ENCODE measurements at places on chromosomes 2 and 18. TPM values are rescaled to one million over a fixed set of nuclear protein-coding genes. Genes with fewer than 3 reads are reported as not detected.

DNA sequence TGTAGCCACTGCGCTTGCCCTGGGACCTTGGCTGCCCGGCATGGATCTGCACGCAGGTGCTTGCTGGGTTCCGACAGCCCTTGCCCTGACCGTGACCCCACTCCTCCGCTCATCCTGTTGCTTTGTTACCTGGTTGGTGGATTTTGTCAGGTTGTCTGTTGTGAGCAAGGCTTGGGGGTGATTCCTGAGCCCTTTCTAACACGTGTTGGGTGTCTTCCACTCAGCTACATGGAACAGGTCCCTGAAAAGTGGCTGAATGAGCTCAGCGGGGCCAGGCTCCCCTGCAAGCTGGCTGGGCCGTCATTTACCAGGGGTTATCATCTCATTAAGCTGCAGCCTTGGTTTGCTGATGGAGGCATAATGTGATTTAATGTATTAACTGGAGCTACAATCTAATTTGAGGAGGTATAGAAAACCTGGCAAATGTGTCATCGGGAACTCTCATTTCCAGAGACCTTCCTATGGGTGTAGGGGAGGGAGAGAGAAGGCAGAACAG lies 24.6 kb downstream of the RAMP1 start:
- DNase-seq: no peak

GRCh38 chr2:86039963-86040655 lies 65.6 kb downstream of the POLR1A start:
- no peak for DNase-seq

- DNase-seq: no peak
Observed at GRCh38 chr2:223000872-223001796, 50.9 kb upstream of the KCNE4 start.

Gene LPIN2
- polyA plus RNA-seq: 38.0 TPM

DNA sequence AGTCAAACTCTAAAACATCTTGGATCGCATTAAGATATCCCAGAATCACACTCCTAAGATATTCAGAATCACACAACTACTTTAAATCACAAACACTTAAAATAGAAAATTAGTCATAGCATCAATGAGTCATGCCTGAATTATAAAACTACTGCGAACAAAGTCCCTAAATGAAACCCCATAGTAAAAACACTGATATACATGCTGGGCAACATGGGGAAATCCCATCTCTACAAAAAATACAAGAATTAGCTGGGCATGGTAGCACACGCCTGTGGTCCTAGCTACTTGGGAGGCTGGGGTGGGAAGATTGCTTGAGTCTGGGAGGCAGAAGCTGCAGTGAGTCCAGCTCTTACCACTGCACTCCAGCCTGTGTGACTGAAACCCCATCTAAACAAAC lies 101.7 kb downstream of the COBLL1 start:
- DNase-seq: no peak

GRCh38 chr2:152078662-152079061 lies 20.2 kb downstream of the CACNB4 start:
- no peak for DNase-seq

- no peak for DNase-seq
Observed at GRCh38 chr2:209553913-209554312, 130.1 kb downstream of the MAP2 start.

Gene REG1B
- polyA plus RNA-seq: not detected

Gene KCNIP3
- polyA plus RNA-seq: 15.5 TPM

- DNase-seq: no peak
Observed at GRCh38 chr2:84121-84520, 37.8 kb upstream of the FAM110C start.

Gene CCDC68
- 12.7 TPM for polyA plus RNA-seq

Gene REG3G
- not detected for polyA plus RNA-seq

- no peak for DNase-seq
Observed at GRCh38 chr2:3320910-3321605, 56.6 kb downstream of the EIPR1 start.

GRCh38 chr2:223999862-224000261 lies 39.2 kb downstream of the SERPINE2 start:
- DNase-seq: no peak

Gene TOGARAM2
- 0.75 TPM for polyA plus RNA-seq

Gene SAG
- polyA plus RNA-seq: 0.10 TPM

DNA sequence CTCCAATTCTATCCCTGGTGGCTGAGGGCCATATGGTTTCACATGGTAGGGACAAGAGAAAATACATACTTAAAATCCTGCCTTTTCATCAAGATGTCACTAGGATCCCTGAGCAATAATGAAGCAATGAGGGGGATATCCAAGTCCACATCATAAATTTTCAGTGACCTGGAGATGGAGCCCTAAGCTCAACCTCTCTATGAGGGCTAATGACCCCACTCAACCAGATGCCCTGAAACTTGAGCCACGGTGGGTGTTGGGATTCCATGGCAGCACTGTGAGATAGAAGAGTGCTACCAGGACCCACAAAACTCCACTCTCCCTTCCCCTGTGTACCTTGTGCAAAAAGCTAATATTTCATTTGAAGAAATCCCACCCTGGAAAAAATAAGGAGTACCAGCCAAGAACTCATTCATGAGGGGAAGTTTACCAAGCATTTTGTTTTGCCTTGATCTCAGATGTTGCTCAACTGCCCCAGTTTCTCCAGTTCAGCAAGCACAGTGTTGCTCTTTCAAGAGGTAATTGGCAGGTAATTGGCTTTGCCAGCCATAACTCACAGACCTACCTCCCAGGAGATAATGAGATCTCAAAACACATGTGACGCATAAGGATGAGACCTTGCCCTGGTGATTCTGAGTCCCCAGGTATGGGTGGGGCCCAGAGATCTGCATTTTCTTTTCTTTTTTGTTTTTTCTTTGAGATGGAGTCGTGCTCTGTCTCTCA lies 51.0 kb upstream of the TTC39C start:
- no peak for DNase-seq

DNA sequence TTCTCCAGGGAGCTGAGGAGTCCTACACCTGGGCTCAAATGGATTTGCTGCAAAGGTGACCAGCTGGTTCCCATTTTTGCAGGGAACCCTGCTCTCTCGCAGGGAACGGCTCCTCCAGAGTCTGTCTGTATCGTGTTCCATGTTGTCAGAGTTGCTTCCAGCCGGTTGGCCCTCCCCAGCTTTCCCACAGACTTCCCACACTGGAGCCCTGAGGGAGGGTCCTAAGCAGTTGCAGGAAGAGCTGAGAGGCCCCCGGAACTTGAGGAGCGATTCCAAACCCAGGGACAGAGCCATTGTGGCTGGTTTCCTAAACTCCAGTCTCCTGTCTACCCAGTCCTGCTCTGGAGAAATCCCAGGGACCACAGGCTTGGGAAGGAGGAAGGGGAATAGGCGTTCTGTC lies 121.7 kb upstream of the PPP1CB start:
- no peak for DNase-seq

Gene GALNT5
- polyA plus RNA-seq: 0.43 TPM

- DNase-seq: no peak
Observed at GRCh38 chr2:70535573-70535972, 18.1 kb downstream of the TGFA start.

DNA sequence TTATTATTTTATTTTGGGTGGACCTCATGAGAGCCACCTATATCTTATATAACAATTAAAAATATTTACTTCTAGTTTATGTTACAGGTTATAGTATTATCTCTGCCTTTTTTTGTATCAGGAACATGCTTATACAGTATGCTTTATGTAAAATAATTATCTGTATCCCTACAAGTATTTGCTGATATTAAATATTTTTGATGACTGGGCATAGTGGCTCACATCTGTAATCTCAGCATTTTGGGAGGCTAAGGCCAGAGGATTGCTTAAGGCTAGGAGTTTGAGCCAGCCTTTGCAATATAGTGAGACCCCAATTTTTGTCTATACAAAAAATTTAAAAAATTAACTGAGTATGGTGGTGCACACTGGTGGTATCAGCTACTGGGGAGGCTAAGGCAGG lies 39.6 kb downstream of the MOB4 start:
- DNase-seq: no peak

DNA sequence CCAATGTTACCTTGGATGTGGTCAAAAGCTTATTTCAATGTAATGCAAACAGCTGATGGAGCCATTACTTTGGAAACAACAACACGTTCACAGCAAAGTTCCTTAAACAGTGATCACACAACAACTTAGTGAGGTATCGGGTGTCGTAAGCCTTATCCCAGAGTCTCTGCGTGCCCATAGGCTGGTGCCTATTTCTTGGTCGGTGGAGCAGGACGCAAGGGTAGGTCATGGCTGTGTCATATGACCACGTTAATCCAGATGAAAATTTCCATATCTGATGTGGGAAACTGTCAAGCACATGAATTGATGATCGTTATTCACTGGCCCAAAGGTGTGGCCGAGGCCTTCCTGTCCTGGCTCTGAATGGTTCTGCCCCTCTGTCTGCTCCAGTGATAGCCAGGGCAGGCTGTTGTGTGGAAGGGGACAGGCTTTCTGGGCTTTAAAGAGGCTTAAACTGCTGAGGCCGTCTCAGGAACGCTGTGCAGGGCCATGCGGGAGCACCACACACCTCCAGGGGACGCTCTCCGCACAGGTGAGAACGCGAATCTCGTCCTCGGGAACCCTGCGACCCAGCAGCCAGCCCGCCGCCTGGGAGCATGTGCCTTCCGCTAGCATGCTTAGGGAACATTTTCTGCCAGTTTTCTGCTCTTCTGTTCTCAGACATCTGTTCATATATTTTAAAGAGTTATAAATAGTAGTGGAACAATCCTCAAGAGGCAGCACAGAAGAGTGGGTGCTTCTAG lies 90.6 kb downstream of the KCTD1 start:
- DNase-seq: no peak

- no peak for DNase-seq
Observed at GRCh38 chr2:238499731-238500580, 73.2 kb downstream of the ASB1 start.

DNA sequence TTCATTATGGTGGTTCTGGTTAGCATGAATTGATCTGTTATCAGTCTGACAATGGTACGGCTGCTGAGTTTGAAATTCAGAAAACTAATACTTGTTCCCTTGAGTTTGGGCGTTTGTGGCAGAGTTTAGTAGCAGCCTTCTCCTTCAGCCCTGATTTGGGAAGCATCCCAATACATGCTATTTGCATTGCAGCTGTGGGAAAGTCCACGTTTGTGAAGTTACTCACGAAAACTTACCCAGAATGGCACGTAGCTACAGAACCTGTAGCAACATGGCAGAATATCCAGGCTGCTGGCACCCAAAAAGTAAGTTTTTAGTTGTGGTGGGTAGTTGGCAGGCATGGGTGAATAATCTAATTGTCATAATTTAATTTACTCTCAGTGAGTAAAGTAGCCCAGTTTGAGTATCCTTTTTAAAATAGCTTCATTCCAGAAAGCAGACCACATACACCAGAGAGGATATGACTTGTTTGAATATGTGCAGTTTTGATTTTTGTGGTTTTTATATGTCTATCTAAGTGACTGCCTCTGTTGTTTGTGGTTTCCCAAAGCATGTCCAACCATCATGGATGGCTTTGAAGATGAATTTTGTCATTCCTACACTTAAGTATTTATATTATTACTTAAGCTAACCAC lies 12.2 kb downstream of the DGUOK start:
- no peak for DNase-seq
